AG10803 (cell line): ENCODE measurements at places on chromosomes 5 and 9.

DNA sequence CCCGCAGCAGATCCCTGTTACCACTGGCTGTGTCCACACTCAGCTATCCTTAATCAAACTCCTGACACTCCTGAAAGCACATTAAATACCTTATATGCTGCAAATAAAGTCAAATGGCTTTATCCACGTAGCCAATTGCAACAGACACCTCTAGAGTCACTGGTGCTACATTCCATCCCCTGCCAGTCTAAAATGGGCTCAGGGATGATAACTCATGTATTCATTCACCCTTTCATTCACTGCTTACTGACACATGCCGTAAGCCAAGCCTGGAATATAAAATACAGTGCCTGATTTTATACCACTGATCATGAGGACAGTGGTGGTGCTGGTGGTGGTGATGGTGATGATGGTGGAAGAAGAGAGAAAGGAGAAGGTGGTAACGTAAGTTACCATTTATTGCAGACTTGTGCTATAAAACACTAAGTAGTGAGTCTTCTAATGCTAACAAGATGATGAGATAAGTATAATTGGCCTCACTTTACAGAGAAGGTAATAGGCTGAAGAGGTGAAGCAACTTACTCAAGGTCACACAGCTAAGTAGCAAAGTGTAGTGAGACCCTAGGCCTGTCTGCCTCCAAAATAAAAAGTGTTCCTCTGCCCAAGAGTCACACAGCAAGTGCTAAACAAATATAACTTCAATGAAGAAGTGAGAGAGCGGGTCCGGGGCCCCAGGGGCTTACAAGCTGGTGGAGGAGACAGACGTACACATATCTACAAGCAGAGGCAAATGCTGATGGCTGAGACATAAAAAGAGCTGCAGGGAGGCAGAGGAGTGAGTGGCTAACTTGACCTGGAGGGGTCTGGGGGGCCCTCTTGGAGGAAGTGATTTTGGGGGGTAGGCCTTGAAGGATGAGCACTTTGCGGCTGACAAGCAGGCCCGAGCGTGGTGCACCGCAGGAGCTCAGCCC lies 1.2 kb downstream of the TTLL11 start:
- no peak for DNase-seq

DNA sequence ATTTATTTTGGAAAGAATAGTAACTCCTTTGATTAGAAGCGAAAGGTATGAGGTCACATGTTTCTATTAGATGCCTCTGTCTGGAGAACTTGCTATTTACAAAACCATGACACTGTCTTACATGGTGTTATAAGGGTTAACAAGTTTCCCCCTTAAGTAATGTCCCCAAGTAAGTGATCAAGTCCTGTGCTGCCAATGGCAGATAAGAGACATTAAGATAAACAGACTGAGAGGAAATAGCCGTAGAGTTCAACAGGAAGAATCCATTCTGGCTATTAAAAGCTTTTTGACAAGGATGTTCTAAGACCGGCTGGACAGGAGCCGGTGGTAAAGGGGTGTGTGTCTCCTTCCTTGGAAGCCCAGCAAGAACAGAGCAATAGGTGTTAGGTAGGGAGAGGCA lies 257.5 kb downstream of the GADD45G start:
- DNase-seq = no peak

DNA sequence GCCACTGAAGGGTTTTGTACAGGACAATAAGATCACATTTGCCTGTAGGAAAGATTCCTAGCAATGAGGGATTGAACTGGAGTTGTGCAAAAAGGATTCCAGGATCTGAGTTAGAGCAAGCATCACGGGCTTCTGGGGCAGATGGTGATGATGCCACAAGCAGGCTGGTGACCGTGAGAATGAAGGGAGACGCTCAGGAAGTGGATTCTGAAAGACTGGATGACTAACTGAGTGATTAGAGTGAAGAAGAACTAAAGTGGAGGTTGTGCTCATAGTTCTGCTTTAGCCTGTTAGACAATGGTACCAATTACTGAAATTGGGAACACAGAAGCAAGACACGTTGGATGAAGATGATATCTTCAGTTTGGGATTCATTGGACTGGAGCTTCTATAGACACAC lies 168.2 kb downstream of the CD180 start:
- peak; percentile 30 for DNase-seq

- peak; percentile 53 for DNase-seq
These were observed 897 bp downstream of the ROPN1L start for GRCh38 chr5:10442576-10442975.

- peak; percentile 87 for DNase-seq
These were observed at the start of gene GOLPH3 for GRCh38 chr5:32174011-32174870. Gene GOLPH3, minus strand, starts transcription at chr5:32174319. Its CDS starts 285 bp downstream, at chr5:32174034.

DNA sequence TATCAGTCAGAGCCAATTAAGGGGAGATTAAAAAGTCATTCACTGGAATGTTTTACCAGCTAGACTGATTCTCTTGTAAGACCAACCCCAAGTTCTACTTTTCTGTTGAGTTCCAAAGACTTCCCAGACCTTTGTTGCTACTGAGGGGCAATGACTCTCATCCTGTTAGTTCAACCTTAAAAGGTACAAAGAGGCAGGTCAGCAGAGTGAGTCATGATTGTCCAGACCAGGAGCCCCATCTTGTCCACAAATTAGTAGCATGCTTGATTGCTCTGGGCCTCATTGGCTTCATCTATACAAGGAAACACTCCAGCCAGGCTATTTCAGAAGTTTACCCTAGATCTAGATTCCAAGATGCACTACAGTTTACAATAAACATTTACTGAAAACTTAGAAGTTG lies 79.9 kb upstream of the IL7R start:
- DNase-seq = no peak

DNA sequence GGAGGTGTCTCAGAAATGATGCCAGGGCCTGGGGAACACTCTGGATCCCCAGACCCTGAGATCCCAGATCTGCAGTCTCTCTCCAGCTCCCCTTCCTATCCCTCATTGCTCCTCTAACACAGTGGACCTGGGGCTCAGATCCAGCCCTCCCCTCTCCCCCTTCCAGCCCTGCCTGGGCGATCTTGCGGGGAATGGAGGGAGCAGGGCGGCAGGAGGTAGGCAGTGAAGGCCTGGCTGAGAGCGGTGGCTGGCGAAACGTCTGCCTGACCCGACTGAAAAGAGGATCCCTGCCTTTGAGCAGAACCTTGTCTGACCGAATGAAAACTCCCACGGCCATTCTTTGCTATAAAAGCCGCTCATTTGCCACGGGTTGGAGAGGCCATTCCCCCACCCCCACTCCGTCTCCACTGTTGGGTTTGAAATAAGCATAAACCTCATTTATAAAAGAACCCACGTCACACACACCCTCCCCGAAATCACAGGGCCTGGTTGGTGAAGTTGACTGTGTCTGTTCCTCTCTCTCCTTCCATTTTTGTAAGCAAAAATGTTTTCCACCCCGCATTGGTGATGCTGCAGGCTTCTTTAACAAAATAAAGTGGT lies 8.8 kb downstream of the MSX2 start:
- DNase-seq = no peak

GRCh38 chr9:128894764-128895163 lies 12.8 kb downstream of the LRRC8A start:
- no peak for DNase-seq

- DNase-seq = no peak
These were observed 68.8 kb upstream of the ICE1 start for GRCh38 chr5:5353681-5354080.

DNA sequence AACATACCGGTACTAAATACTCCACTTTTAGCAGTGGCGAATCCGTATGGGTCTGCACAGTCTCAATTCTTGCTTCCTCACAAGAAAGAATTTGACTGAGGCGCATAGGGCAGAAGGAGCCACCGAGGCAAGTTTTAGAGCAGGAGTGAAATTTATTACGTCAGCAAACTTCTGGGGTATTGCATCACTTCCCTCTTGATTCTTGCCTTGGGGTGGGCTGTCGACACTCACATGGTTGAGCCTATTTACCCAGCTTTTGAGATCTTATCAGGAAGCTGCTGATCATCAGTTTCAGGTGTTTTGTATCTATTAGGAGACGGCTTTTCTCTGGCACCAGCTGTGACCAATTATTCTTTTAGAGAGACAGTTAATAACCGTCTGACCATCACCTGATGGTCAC lies 111.5 kb upstream of the CCNH start:
- DNase-seq = no peak

- DNase-seq = peak; percentile 54
These were observed 10.9 kb downstream of the CNTRL start for GRCh38 chr9:121085661-121086060.

- no peak for DNase-seq
These were observed 226.5 kb downstream of the TAF11L14 start for GRCh38 chr5:17860660-17861315.

- peak; percentile 77 for DNase-seq
These were observed at the start of gene B4GALT7 for GRCh38 chr5:177599731-177600507. Gene B4GALT7, plus strand, starts transcription at chr5:177600132. Its CDS starts 79 bp downstream, at chr5:177600211.

- peak; percentile 13 for DNase-seq
These were observed 2.8 kb upstream of the RICTOR start for GRCh38 chr5:39076757-39077728.

DNA sequence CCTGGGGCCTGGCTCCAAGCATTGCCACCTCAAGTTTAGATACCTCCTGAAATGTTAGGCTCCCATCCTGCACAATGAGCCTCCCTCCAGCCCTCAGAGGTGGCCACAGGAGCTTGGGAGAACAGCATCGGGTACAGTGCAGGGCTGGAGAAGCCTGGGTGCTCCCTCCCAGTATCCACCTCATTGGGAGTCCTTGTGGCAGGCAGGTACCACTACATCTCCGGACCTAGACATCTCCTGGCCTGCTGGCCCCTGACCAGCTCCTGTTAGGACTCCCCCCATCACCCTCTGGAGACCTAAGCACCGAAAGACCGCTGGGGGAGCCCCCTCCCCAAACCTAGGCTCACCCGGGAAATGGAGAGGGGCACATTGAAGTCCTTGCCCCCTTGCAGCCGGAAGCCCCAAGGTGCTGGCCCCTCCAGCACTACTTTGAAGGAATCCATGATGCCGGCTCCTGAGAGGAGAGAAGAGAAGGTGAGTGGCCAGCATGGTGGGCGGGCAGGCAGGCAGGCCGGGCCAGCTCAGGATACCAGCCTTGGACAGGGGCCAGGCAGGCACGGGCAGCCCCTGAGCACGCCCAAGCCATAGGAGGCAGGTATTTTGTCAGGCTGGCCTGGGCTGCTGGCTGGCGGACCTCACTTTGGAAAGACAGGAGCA lies 1.2 kb downstream of the PDLIM7 start:
- peak; percentile 67 for DNase-seq

GRCh38 chr9:127038531-127038930 lies 83.9 kb downstream of the ANGPTL2 start:
- DNase-seq = no peak

- DNase-seq = no peak
These were observed 116.0 kb downstream of the NMUR2 start for GRCh38 chr5:152288917-152289595.

GRCh38 chr9:99066571-99066970 lies 38.3 kb upstream of the TGFBR1 start:
- DNase-seq = no peak
